ENCODE measurements at places on chromosomes 6 and 20.
A peak's percentile ranks its signal among the peaks of the same experiment; 100 is the strongest.

- DNase-seq: no peak
Observed at GRCh38 chr20:47353692-47354463, 2.6 kb downstream of the ZMYND8 start.

DNA sequence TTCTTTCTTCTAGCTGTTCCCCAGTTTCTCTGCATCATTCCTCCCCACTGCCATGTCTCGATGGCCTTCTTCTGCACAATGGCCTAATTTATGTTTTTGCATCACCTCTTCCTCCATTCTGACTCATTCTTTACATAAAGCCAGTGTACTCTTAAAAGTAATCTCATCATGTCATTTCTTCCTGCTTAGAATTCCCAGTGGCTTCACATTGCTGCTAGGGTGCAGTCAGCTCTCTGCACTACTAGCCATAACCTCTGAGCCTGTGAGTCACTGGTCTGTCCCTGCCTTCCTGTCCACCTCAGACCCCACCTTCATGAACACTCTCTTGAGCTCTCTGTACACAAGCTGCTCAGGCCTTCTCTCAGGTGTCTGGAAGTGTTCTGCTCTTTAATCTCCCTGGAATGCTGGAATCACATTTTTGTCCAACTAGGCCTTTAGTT lies 24.1 kb upstream of the TRIM27 start:
- peak; percentile 33 for DNase-seq

DNA sequence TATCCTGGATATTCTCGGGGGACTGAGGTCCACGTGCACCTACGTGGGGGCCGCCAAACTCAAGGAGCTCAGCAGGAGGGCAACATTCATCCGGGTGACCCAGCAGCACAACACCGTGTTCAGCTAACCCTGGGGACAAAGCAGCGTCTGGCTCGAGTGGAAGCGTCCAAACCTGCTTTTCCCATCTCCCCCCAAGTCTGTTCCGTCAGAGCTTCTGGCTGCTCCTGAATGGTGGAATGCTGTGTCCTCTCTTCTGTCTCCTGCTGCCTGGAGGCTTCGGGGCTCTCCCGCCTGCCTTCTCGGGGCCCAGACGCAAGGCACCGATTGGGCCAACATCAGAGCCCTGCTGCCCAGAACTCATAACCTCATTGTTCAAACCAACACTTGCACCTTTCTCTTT lies 56.7 kb downstream of the GMPR start:
- no peak for DNase-seq

DNA sequence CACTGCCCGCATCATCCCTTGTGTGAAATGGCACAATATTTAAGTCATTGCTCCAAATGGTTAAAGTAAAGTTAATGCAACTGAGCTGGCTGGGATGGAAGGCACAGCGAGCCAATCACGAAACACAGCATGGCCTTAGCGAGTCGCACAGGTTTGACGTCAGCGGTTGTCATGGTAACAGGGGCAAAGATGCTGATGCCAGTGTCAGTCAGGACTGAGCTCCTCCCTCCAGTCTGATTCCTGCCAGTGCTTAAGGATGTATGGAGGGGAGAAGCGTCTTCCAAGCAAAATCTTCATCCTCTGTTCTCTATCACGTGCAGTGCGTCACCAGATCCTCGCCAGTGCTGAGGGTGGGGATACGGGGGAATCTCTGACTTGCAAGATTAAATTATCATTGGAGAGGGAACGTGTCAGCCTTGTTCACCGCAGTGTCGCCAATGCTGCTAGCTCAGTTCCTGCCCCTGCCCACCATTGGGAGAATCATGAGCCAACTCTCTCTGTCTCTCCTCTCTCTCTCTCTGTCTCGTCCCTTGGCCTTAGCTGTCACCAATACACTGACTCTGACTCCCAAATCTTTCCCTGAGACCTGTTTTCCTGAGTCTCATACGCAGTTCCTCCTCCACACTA lies 24.5 kb downstream of the TSPYL4 start:
- peak; percentile 95 for DNase-seq

DNA sequence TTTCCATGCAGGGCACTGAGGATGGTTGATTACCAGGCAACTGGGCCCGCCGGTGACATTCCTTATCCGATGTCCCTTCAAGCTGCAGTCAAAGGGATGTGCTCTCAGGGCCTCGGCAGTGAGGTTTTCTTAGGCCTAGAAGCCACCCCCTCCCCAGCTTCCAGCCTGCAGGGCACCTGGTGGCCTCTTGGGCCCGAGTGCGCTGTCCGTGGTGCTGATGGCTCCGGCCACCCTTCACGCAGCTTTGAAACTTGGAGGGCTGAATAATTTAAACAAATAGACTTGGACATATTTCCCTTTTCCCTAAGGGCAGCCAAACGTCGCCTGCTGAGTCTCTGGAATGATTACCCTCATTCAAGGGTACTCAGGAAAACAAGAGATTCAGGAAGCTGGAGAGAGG lies 8.9 kb upstream of the MLN start:
- DNase-seq: peak; percentile 20

DNA sequence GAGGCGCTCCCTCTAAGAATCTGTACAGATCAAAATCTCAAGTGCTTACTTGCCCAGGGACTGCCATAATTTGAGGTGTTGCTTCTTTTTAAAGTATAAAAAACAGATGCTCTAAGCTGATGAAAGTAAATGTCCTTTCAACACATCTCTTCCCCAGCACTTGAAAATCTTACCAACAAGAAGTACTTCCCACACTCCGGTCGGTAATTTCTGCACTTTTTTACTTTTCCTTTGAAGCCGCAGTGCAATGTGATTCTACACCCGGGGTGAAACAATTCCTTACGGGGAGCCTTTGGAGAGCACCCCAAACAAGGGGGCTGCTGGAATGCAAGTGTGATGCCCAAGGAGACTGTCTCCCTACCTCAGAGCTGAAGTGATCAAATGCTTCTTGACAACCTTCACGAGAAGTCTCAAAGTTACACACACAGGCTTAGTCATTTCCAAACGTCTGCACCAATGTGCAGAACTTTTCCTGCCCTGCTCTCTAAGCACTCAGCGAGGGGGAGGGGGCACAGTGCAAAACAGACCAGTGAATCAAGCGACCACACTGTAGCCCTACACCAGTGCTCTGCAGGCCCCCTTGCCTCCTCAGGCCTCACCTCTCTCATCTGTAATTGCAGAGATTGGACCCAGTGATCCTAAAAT lies 56.7 kb downstream of the ATXN1 start:
- DNase-seq: peak; percentile 69

- DNase-seq: peak; percentile 82
Observed at GRCh38 chr20:49938173-49939163, 2.3 kb downstream of the RNF114 start.

All from brain microvascular endothelial cell (primary cell).